Suprapubic skin (tissue), 4 donors: ENCODE measurements at places on chromosomes 7 and 10. TPM values are rescaled to one million over a fixed set of nuclear protein-coding genes. Genes with fewer than 3 reads are reported as not detected.

KLF14 gene
- total RNA-seq, result not detected

CALML5 gene
- 1,788 TPM for total RNA-seq

CYP2C9 gene
- total RNA-seq, result 2.0 TPM

NUP42 gene
- total RNA-seq, result 38.9 TPM

TTYH3 gene
- 24.1 TPM for total RNA-seq

STEAP1B gene
- total RNA-seq, result not detected

TECTB gene
- not detected for total RNA-seq

NKX2-3 gene
- total RNA-seq, result not detected

GRCh38 chr10:117367718-117368117 lies 7.5 kb downstream of the PDZD8 start:
- H3K27me3 ChIP-seq, result no peaks in the 10 kb centered on the region
- peaks cover 49% of the 10 kb centered on the region for H3K4me1 ChIP-seq
- H3K4me3 ChIP-seq, result no peak overlapping the region
- no peak for DNase-seq
- H3K27ac ChIP-seq, result no peak overlapping the region

- no peak overlapping the region for H3K4me3 ChIP-seq
- no peaks in the 10 kb centered on the region for H3K36me3 ChIP-seq
- H3K27ac ChIP-seq, result no peak overlapping the region
- H3K4me1 ChIP-seq, result peaks cover 6% of the 10 kb centered on the region
Observed at GRCh38 chr7:6497637-6497905, 49.8 kb upstream of the DAGLB start.

GRCh38 chr10:23441251-23441650 lies 2.4 kb downstream of the OTUD1 start:
- no peaks in the 10 kb centered on the region for H3K36me3 ChIP-seq
- H3K27me3 ChIP-seq, result no peaks in the 10 kb centered on the region
- no peak for DNase-seq
- H3K4me1 ChIP-seq, result peaks cover 56% of the 10 kb centered on the region
- H3K27ac ChIP-seq, result peak overlapping the region; percentile 25

DNA sequence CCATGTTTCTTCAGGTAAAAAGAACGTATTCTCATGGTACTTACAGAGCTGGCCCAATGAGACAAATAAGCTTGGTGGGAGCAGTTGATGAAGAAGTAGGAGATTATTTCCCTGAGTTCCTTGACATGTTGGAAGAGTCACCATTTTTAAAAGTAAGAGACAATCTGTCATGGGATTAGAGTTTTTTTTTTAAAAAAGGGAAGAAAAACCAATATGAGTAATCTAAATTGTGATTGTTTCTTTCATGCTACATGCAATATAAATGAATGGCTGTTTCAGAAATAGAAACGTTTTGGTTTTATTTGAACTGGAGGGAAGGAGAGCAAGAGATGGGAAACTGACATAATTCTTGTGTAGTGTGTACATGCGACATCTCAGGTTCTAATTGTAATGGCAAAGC lies 32.8 kb downstream of the TMEM60 start:
- peaks cover 14% of the 10 kb centered on the region for H3K36me3 ChIP-seq
- DNase-seq, result no peak
- H3K27me3 ChIP-seq, result no peaks in the 10 kb centered on the region

DNA sequence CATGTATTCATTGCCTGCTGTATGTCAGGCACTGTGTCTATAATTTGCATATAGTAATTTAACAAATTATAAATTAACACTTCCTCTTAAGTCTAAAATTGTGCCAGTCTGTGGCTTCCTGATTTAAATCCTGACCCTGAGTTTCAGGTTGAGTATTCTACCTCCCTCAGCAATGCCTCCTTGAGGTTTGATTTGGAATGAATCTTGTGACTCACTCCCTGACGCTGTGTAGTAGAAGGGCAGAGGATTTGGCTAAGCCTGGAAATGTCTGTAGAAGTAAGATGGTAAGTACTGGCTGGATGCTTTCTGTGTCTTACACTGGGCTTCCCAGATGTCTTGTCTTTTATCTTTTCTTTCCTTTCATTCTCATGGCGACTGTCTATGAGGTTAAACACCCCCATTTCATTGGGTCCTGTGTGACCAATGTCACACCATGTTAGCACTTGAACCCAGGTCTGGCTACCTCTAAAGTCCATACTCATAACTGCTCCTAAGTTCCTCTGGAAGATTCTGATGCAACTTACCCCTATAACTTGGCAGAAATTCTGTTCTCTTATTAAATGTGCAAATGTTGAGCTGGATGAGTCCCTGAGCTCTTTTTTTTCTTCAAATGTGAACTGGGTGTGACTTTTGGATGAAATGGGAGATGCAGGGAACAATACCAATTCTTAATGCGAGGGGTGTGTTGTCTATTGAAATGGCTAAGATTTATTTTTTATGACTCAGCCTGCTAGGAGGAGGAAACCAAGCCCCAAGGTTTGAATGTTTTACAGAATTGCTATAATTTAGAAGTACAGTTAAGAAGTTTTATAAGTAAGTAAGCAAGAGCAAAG lies 48.5 kb downstream of the PLCE1 start:
- no peaks in the 10 kb centered on the region for H3K27me3 ChIP-seq
- DNase-seq, result no peak
- no peaks in the 10 kb centered on the region for H3K4me1 ChIP-seq
- no peak overlapping the region for H3K27ac ChIP-seq

- H3K4me1 ChIP-seq, result no peaks in the 10 kb centered on the region
- H3K36me3 ChIP-seq, result no peaks in the 10 kb centered on the region
- no peak overlapping the region for H3K4me3 ChIP-seq
- H3K27ac ChIP-seq, result no peak overlapping the region
Observed at GRCh38 chr10:31593124-31593523, 274.1 kb downstream of the ZEB1 start.

- H3K4me1 ChIP-seq, result peaks cover 85% of the 10 kb centered on the region
- H3K27me3 ChIP-seq, result no peaks in the 10 kb centered on the region
Observed at GRCh38 chr7:17307969-17308648, 9.7 kb downstream of the AHR start.

- peaks cover 12% of the 10 kb centered on the region for H3K27me3 ChIP-seq
- no peak overlapping the region for H3K4me3 ChIP-seq
- H3K27ac ChIP-seq, result no peak overlapping the region
- H3K4me1 ChIP-seq, result no peaks in the 10 kb centered on the region
- no peaks in the 10 kb centered on the region for H3K36me3 ChIP-seq
- peak; percentile 73 for DNase-seq
Observed at GRCh38 chr10:131270461-131271190, 40.9 kb downstream of the TCERG1L start.

- H3K4me3 ChIP-seq, result no peak overlapping the region
- no peaks in the 10 kb centered on the region for H3K36me3 ChIP-seq
- peak; percentile 48 for DNase-seq
- H3K27me3 ChIP-seq, result no peaks in the 10 kb centered on the region
- peak overlapping the region; percentile 81 for H3K27ac ChIP-seq
- H3K4me1 ChIP-seq, result peaks cover 83% of the 10 kb centered on the region
Observed at GRCh38 chr10:5551531-5552375, 27.0 kb downstream of the CALML3 start.

DNA sequence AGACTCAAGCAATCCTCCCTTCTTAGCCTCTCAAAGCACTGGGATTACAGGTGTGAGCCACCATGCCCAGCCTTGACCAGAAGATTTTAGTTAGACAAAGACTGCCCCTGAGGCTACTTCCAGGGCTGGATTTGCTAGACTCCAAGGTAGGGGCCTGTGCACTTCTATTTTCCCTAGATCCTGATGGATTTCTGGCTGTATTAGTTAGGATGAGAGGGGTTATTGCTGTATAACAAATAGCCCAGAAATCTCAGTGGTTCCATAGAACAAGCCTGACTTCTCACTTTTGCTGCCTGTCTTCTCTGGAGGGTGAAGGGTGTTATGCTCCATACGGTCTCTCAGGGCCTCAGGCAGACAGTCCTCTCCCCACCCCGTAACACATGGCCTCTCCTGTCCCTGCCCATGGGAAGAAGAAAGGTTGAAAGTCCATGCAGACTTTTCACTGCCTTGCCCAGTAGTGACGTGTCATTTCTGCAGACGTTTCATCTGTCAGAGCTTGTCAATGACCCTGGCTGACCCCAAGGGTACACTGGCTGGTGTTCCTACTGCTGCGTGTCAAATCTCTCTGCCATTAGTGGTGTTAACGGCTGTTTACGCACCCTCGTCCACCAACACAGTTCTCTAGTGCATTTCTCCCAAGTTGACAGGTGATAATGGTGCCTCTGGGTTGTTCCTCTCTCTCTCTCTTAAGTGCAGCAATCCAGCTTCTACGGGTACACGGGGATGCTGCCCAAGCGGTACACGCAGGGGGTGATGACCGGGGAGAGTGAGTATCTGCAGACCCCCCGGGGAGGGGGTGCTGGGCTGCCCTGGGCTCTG lies 11.6 kb downstream of the SLC29A4 start:
- H3K27me3 ChIP-seq, result peaks cover 4% of the 10 kb centered on the region
- H3K36me3 ChIP-seq, result no peaks in the 10 kb centered on the region
- H3K4me1 ChIP-seq, result peaks cover 14% of the 10 kb centered on the region
- no peak overlapping the region for H3K27ac ChIP-seq

DNA sequence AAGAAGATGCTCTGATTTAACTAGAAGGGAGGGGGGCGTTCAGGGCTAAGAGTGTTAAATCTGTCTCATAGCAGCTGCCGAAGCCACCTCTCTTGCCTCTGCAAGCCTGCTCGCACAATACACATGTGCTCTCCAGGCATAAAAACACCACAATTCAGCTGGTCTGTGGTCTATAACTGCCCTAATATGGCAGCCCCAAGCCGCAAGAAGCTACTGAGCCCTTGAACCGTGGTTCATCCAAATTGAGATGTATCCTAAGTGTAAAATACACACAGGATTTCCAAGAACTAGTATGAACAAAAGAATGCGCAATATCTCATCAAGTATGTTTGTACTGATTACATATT lies 70.8 kb upstream of the FGFR2 start:
- DNase-seq, result no peak
- H3K27ac ChIP-seq, result peak overlapping the region; percentile 53
- H3K4me1 ChIP-seq, result peaks cover 24% of the 10 kb centered on the region
- no peaks in the 10 kb centered on the region for H3K36me3 ChIP-seq
- peak overlapping the region; percentile 24 for H3K4me3 ChIP-seq
- H3K27me3 ChIP-seq, result no peaks in the 10 kb centered on the region

DNA sequence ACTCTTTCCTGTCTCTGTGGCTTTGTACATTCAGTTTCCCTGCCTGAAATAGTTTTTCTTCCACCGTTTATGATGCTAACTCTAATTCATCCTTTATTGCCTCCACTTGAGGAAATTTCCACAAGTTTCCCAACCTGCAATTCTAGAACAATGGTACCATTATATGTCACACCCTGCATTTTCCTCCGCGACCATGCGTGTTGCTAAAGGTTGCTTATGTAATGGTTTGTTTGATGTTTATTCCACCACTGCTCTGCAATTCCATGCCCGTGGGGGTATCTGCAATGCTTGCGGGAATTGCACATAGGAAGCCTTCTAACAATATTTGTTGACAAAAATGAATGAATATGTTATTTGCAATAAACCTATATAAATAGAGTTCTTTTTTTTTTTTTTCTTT lies 69.5 kb upstream of the ST8SIA6 start:
- no peak overlapping the region for H3K4me3 ChIP-seq
- H3K4me1 ChIP-seq, result no peaks in the 10 kb centered on the region
- no peaks in the 10 kb centered on the region for H3K27me3 ChIP-seq
- H3K36me3 ChIP-seq, result no peaks in the 10 kb centered on the region
- H3K27ac ChIP-seq, result no peak overlapping the region

GRCh38 chr10:10490581-10490980 lies 527.1 kb upstream of the CELF2 start:
- no peaks in the 10 kb centered on the region for H3K36me3 ChIP-seq
- H3K27me3 ChIP-seq, result no peaks in the 10 kb centered on the region
- no peak overlapping the region for H3K27ac ChIP-seq
- DNase-seq, result no peak
- no peaks in the 10 kb centered on the region for H3K4me1 ChIP-seq

DNA sequence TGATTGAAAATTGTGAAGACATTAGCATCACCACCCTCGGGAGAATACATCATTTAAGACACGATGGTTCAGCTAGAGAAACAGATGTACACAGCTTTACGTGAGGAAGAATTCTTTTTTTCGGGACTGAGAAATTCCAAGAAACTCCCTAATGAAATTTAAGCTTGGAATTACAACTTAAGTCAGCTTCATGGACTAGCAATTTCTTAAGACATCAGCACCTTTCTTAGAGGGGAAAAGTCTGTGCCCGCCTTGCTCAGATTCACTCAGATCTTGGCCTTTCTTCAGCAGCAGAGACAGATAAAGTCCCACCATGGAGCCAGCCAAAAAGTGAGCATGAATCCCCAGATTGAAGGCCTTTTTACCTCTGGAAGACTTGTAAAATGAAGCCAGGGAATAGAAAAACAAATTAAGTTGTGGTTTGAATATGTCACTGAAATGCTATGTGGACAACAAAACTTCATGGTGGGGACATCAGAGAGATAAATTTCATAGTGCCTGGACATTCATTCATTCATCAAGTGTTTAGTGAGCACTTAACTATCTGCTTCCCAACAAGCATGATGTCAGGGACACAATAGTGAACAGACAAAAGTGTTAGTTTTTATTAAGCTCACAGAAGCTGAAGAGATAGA lies 32.1 kb downstream of the PRKG1 start:
- H3K27ac ChIP-seq, result no peak overlapping the region
- H3K36me3 ChIP-seq, result no peaks in the 10 kb centered on the region
- no peaks in the 10 kb centered on the region for H3K27me3 ChIP-seq
- no peak for DNase-seq

DNA sequence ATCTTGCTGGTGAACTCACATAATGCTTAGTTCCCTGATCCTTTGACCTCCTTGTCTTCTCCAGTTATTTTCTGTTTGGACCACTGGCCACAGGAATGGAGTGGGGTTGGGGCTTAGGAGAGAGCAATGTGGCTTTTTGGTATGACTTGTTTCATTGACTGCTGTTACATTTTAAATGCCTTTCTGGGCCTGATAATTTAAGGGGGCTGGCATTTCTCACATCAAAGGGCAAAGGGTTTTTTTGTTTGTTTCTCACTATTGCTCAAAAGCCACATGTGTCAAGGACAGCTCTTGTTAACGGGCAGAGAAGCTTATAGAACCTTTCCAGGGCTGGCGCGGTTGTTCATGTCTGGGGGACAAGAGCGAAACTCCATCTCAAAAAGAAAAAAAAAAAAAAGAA lies 161.2 kb upstream of the TNRC18 start:
- H3K4me3 ChIP-seq, result no peak overlapping the region
- DNase-seq, result no peak
- peaks cover 11% of the 10 kb centered on the region for H3K4me1 ChIP-seq
- H3K27ac ChIP-seq, result no peak overlapping the region
- no peaks in the 10 kb centered on the region for H3K36me3 ChIP-seq
- no peaks in the 10 kb centered on the region for H3K27me3 ChIP-seq

GRCh38 chr7:91293840-91294239 lies 29.6 kb downstream of the FZD1 start:
- H3K4me1 ChIP-seq, result no peaks in the 10 kb centered on the region
- H3K27ac ChIP-seq, result no peak overlapping the region
- H3K4me3 ChIP-seq, result no peak overlapping the region
- H3K36me3 ChIP-seq, result no peaks in the 10 kb centered on the region

DNA sequence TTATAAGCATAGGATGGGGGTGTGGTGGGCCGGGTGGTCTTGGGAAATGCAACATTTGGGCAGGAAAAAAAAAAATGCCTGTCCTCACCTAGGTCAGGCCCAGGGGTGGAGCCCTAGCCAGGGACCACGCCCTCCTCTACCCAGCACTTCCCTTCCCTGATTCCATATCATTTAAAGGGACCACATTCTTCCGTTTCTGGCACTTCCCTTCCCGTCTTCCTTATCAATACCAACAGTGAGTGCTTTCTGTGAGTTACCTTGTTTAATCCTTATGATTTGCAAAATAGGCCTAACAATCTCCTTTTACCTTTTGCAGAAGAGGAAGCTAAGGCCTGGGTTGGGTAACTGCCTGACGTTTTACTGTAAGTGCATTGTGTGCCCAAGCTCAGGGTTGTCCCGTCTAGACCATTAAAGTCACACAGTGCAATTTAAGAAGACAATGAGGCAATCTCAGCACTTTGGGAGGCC lies 16.7 kb upstream of the C10orf95 start:
- H3K4me1 ChIP-seq, result peaks cover 8% of the 10 kb centered on the region
- H3K36me3 ChIP-seq, result peaks cover 6% of the 10 kb centered on the region
- DNase-seq, result no peak
- no peak overlapping the region for H3K27ac ChIP-seq
- H3K4me3 ChIP-seq, result no peak overlapping the region
